ENCODE measurements at places on chromosomes 12 and 14. TPM values are rescaled to one million over a fixed set of nuclear protein-coding genes. Genes with fewer than 3 reads are reported as not detected.

ZNF891 gene
- 0.20 TPM for polyA plus RNA-seq

SNW1 gene
- polyA plus RNA-seq = 58.7 TPM

FGF6 gene
- polyA plus RNA-seq = not detected

LALBA gene
- polyA plus RNA-seq = not detected

CTSG gene
- not detected for polyA plus RNA-seq

SLC22A17 gene
- polyA plus RNA-seq = 5.9 TPM

GRCh38 chr12:120110550-120111501, 5.7 kb downstream of the RAB35 start:
- no peak for DNase-seq

GRCh38 chr12:125079084-125079483, 13.8 kb downstream of the AACS start:
- no peak for DNase-seq

- DNase-seq = no peak
These were observed 191.5 kb downstream of the PAX9 start for GRCh38 chr14:36852981-36853691.

DNA sequence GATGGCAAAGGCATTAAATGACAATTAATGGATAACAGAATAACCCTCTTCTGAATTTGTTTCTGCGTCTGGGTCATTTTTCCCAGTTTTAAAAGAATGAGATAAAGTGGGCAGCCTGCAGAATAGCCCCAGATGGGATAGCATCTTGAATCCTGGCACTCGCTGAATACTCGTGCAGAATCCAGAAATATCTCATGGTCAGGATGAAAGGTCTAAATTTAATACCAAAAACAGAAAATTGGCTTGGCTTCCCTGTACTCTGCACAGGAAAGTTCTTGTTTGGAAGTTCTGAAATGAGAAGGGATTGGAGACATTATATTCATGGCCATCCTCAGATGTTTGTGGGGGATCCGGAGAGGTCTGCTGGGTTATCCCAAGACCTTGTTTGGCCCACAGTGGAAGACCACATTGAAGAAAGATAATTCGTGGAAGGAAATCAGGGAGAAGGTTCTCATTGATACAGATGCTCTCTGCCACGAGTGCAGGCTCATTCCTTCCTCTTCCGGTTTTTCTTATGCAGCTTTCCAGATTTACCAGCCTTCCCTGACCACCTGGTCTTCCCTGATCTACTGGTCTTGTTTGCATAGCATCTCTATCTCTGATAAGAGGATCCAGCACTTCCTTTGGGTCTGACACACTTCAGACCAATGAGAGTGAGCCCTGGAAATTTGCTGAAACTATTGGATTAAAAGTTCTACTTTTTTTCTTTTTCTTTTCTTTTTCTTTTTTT, 6.0 kb upstream of the IFT81 start:
- DNase-seq = no peak

GRCh38 chr12:90896821-90897220, 58.2 kb downstream of the CCER1 start:
- DNase-seq = no peak

DNA sequence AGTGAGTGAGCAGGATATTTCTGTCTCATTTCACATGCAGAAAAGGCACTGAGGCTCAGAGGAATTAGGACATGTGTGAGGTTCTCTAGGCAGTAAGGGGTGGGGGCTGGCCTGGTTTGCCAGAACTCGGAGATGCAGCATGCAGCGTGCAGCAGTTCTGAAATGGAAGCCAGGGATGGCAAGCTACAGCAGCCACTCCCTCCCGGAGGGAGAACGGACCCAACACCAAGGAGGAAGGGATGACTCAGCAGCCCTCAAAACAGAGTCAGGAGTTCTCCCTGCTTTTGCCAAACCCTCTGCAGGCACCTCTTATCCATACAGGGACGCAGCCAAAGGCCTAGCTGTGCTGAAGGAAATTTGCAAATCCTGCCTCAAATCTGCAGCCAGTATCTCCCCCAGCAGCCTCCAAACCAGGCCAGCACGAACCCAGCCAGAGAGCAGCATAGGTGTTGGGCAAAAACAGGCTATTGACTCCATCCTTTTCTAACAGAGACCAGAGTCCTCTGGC, 10.3 kb upstream of the SERPINA3 start:
- DNase-seq = peak; percentile 66

DNA sequence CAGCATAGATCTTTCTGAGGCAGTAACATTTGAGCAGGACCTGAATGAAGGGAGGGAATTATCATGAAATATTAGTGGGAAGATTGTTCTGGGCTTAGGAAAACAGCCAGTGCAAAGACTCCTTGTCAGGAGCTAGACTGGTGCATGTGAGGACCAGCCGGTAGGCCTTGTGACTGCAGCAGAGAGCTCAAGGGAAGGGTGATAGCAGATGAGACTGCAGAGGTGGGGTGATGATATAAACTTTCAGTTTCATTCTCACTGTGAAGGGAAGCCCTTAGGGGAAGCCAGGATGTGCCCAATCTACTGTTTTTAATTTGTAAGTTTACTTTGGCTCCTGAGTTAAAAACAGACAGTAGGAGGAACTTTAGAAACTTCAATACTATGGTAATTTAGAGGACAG, 12.4 kb downstream of the IL22 start:
- DNase-seq = no peak

GRCh38 chr12:93502802-93503623, 35.7 kb downstream of the MRPL42 start:
- no peak for DNase-seq

GRCh38 chr12:105067511-105068031, 16.7 kb downstream of the ALDH1L2 start:
- no peak for DNase-seq

DNA sequence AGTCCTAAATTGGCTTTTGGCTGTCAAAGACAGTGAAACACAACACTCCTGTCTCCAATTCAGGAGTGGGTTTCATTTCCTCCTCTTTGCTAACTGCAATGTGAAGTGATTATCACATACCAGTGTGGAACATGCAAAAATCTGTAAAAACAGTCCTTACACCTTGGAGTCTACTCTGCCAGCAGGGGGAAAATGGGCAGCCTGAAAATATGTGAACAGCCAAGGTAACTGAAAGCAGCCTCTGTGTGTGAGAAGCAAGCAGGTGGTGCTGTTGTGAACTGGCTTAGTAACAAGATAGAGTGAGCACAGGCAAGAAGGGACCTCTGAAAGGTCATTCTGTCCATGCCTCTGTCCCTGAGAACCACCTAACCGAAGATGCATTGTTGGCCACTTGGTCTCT, 6.0 kb downstream of the PRMT8 start:
- no peak for DNase-seq

- no peak for DNase-seq
These were observed 50.0 kb downstream of the KDM2B start for GRCh38 chr12:121530600-121531355.

DNA sequence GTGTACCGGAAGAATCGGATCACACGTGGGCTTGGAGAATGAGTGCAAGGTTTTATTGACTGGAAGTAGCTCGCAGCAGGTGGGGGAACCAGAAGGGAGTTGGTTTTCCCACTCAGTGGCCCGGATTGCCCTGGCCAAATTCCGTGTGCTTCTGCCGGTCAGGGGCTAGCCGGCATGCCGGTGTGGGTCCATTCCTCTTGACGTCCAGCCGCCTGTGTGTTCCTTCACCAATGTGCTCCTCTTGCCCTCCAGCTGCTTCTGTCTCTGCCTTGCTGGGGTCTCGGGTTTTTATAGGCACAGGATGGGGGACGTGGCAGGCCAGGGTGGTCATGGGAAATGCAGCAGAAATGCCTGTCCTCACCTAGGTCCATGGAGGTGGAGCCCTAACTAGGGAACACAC, 11.0 kb downstream of the MYRFL start:
- DNase-seq = no peak

- DNase-seq = peak; percentile 33
These were observed 638.5 kb upstream of the MIS18BP1 start for GRCh38 chr14:45891417-45892080.

DNA sequence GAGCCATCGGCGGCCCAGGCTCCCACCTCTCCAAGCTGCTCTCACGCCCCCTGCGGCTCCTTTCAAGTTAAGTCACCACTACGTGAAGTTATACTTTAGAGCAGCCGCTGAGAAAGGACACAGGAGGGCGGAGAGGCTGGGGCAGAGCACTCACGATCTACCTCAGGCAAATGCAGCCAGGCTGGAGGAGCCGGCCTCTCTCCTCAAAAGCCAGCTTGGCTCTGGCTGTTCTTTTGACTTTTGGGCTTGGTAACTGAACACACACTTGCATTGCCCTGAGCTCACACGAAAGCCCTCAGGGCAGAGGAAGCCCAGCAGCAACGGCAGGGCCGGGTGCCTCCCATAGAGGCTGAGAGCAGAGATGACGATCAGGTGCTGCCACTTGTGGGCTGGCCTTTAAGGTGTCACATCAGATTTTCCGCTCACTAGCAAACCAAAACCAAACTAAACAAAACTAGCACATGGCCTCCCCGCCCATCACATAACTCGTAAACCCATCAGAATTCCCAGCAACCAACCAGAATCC, 75.2 kb downstream of the PITPNM2 start:
- no peak for DNase-seq

DNA sequence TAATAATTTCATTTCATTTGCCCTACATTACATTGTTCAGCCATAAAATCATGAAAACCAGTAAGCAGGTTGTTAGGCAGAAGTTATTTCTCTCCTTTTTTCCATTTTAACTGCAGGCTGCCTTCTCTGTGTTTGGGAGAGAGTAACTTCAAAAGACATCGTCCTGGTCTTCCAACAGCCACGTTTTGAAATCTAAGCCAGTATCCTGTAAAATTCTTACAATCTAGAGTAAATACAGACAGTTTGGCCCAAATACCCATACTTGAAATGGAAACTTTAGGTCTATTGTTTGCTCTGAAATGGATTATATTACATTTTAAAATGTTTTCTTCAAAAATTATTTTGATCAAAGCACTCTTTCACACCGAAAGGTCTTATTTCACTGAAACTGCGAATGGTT, 66.1 kb upstream of the SLCO1C1 start:
- DNase-seq = no peak
